ENCODE measurements at places on chromosomes 13 and 19.

DNA sequence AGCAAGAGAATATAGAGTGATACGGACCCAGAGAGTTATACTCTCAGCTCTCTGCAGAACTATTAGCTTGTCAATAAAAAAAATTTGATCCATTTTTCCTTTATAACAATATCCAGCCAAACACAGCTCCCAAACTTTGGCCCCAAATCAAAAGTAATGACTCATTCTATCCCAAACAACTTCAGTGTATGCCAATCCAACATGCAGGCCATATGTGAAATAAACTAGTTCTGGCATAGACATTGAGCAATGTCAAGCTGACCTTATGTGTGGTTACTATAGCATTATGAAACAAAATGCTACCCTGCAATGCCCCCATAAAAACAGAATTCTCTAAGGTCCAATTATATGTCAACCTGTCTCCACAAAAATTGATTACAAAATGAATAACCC is 209.5 kb downstream of the DNAJC15 start:
- no peak for DNase-seq

DNA sequence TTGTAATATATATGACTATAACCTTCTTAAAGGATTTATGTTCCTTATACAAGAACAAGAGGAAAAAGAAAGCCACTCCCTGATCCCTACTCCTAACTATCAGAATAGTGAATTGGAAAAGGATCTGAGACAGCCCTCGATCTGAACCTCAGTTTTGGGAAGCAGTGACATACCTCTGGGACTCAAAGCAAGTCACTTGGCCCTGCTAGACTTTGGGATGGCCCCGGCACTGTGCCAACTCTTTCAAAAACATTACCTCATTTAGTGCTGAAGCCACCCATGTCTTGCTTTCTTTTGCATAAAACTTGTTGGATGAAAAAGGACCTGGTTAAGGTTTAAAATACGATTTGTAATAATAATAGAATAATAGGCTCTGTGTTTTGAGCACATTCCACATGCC is 447.3 kb downstream of the FGF9 start:
- no peak for DNase-seq

- peak; percentile 14 for DNase-seq
These were observed 28.8 kb downstream of the EPN1 start for GRCh38 chr19:55703790-55704215.

DNA sequence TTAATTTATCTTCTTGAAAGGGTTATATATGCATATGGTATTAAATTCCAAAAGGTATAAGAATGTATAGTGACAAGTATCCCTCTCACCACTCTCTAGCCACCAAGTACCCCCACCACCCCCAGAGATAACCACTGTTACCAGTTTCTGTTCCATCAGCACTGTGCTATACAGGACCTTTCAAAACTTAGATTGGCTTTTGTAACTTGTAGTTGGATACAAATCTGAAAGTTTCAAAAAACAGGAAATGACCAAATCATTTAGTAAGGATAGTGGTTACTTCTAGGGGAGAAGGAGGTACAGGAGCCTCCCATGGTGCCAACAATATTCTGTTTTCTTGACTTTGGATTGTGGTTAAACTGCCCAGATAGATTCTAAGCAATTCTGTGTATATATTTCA is 56.7 kb downstream of the AKAP11 start:
- no peak for DNase-seq

DNA sequence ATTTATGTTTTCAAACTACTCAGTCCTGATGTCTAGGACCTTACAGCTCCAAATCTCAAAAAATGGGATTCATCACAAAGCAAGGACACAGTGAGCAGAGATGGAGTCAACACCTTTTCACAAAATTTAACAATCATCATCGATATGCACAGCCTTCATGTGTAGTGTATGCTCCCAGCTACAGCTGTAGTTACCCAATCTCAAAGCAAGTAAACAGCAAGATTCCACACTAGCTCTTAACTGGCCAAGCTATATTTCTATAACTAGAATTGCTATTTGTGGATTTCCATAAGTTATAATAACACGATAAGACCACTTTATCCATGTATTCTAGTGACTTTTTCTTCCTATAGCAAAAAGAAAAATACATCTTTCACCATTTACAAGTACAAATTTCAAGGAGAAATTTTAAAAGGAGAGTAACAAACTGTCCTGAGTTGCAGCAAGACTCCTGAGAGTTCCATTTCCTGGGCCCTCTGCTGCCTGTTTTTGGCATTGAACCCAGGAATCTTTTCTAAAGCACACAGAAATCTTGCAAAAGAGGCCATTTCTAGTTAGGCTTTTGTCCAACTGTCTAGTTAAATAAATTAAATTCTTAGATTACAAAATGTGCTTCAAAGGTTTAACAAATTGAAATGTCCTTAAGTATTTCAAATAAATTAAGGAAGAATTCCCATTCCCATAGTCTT is 460.6 kb downstream of the FGF14 start:
- no peak for DNase-seq

DNA sequence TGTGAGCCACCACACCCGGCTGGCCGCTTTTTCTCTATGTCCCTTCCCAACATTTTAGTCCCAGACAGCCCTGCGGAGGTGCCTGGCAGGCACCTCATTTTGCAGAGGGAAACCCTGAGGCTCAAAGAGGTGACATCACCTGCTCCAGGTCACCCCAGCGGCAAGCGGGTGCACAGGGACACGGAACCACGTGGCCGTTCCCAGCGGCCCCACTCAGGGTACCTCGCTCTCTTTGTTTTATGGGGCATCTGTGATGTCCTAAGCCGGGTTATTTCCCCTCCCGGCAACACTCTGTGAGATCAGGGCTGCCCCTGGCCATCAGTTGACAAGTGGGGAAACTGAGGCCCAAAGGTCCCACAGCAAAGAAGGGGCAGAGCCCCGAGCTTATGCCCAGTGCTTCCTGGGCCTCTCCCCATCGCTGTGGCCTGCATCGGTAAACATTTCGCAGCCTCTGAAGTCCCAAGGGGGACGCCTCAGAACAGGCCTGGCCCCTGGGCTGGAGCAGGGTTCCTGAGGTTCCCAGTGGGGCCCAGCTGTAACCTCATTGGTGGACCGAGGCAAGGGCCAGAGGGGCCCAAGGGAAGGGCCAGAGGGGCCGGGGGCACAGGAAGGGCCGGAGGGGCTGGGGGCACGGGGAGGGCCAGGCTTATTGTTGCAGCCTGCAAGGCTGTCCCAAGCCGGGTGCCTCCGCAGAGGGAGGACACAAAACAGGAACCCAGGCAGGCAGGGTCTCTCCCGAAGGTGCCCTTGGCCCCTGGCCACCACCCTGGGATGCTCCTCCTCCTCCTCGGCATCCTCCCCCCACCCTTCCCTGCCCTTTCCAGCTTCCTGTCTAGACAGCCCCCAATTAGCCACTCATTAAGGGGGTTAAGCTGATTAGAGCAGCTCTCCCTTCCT is 39.0 kb downstream of the SMIM24 start:
- DNase-seq, result peak; percentile 77

DNA sequence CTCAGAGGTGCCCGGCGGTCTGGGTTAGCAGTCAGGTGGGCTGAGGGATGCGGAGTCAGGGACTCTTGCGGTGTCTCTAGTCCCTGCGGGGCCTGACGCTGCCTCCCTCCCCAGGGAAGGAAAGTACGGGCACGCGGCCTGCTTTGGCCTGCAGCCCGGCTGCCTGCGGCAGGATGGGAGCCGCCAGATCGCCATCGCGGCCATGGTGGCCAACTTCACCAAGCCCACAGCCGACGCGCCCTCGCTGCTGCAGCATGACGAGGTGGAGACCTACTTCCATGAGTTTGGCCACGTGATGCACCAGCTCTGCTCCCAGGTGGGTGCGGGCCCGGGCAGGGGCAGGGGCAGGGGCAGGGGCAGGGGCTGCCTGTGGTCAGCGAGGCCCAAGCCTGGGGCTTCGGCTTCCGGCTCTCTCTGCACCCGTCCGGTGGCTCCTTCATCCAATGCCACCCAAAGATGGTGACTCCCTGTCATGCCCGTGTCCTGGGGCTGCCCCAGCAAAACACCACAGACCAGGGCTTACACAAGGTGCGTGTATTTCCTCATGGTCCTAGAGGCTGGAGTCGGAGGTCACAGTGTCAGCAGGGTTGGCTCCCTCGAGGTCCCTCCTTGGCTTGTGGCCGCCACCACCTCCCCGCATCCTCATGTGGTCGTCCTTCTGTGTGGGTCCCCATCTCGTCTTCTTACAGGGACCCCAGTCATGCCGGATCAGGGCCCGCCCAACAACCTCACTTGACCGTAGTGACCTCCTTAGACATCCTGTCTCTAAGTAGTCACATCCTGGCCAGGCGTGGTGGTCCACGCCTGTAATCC is 11.3 kb upstream of the ZNF554 start:
- no peak for DNase-seq

DNA sequence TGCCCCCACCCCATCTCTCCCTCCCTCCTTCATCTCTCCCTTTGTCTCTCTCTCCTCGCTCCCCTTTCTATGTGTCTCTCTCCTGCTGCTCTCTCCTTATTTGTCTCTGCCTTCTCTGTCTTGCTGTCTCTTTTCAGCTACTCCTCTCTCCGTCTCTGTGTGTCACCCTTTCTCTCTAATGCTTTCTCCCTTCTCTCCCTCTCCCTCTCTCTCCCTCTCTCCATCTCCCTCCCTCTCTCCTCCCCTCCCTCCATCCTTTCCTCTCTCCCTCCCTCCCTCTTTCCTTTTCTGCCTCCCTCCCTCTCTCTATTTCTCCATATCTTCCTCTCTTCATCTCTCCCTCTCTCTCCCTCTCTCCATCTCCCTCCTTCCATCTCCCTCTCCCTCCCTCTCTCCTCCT is 682 bp downstream of the ATP4A start:
- DNase-seq, result no peak

DNA sequence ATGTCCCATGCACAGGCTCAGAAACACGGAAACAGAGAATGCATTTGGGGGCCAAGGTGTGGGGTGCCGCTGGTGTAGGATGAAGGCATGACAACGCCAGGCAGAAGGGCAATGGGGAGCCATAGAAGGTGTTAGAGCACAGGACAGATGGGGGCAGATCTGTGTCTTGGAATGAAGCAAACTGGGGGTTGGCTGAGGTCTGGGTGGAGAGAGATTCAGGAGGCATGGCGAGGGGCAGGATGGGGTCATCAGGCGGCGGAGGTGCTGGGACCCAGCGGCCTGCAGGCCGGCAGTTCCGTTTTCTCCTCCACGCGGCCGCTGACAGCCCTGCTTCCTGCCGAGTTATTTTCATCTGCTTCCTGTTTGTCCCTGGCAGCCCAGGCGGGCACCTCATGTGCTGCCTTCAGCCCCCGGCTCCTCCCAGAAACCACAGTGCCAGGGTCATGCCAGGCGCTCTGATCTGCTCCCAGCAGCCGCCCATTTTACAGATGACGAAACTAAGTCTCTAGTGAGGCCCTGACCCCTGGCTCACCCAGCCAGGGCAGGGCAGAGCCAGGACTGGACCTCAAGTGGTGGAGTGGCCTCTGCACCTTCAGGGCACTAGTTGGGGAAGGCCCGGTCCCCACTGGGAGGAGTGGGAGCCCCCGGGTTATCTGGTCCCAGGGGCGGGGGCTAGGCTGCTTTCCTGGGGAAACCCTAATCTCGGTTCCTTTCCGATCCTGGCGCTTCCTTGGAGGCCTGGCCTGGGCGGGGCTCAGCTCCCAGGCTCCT is 2.2 kb downstream of the ARHGAP45 start:
- no peak for DNase-seq

GRCh38 chr13:39823063-39823713 is 167.7 kb downstream of the COG6 start:
- no peak for DNase-seq

GRCh38 chr13:29598321-29598720 is 2.8 kb upstream of the SLC7A1 start:
- no peak for DNase-seq

GRCh38 chr19:5960005-5961001 is 17.6 kb downstream of the RANBP3 start:
- DNase-seq, result no peak

GRCh38 chr13:95420501-95420900 is 119.2 kb upstream of the ABCC4 start:
- no peak for DNase-seq

DNA sequence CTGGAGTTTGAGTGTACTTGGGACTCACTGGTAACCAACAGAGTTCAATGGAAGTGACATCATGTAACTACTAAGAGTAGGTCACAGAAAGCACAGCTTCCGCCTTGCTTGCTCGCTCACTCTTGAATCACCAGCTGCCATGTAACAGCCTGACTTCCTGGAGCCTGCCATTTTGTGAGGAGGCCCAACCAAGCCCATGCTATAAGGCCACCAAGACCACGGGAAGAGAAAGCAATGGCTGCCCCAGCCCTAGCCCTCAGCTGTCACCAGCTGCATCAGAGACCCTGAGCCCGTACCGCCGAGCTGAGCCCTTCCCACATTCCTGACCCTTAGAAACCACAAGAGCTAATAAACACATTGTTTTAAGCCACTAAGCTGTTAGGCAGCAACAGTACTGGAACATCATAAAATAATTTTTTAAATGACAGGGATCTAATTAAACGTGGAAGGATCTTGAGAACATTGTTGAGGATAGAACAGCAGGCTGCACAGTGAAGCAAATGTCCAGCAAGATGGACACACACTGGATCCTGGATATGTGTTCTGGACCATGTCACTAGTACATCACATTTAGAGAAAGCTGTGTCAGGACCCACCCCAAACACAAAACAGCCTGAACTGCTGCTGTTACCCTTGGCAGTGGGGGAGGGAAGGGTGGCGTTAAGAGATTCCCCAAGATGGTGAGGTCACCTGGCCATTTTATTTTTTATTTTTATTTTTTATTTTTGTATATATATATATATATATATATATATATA is 21.7 kb upstream of the LDLR start:
- peak; percentile 55 for DNase-seq

DNA sequence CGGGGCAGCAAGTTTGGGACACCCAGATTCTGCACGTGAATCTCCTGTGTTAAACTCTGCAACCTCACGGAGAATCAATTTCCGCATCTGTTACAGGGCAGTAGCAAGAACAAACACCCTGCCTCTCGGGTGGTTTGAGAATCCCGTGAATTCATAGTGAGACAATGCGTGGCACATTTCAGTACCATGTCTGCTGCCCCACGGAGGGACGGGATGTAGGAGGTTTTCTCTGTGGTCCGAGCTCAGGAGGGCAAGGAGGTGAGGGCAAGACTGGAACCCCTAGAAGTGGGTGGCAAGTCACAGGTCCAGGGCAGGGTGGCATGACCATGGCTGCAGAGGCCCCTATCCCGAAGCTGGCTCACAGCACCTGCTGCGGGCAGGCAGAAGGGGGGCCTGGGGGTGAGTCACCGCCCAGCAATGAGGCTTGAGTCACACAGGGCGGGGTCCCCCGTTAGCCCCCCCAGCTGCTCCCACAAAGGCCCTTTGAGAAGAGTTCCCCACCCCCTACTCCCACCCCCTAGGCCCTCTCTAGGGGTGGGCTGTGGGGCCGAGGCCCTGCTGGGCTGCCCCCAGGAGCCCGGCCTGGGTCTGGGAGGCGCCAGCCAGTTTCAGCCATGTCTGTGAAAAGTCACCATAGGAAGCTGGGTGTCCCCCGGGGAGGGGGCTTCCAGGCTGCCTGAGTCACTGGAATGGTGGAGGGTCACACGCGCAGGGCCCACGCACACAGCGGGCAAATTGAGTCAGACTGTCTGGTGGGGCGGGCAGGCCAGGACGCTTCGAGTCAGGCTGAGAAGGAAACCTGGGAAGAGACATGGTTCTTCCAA is 25.8 kb upstream of the NANOS3 start:
- peak; percentile 93 for DNase-seq

GRCh38 chr13:44374348-44374712 is 706 bp downstream of the SERP2 start:
- no peak for DNase-seq

GRCh38 chr19:18850471-18851375 is 19.0 kb downstream of the UPF1 start:
- DNase-seq, result no peak

- no peak for DNase-seq
These were observed 62.4 kb upstream of the GJB6 start for GRCh38 chr13:20294497-20294896.

GRCh38 chr19:55418185-55418584 is 10.6 kb upstream of the UBE2S start:
- peak; percentile 65 for DNase-seq

- no peak for DNase-seq
These were observed 3.9 kb downstream of the PPP5C start for GRCh38 chr19:46350758-46351159.
